CD4-positive, alpha-beta T cell treated with Interleukin-15 for 4 hours (primary cell): ENCODE measurements at places on chromosomes 12 and 14.

DNA sequence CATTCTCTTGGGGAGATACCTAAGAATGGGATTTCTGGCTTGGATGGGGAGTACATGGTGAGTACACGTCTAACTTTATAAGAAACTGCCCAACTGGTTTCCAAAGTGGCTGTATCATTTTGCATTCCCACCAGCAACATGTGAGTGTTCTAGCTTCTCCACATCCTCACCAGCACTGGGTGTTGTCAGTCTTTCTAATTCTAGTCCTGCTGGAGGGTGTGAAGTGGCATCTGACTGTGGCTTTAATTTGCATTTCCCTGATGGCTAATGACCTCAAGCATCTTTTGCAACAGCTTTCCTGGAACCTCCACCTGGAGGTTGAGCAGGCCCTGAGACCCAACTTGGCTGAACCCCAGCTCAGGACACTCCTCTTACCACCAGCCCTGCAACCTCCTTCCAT lies 17.8 kb downstream of the SELPLG start:
- DNase-seq = no peak

- peak; percentile 7 for DNase-seq
These were observed 382.4 kb downstream of the VRK1 start for GRCh38 chr14:97179573-97179972.

GRCh38 chr12:24226745-24227350 lies 277.4 kb upstream of the SOX5 start:
- DNase-seq = no peak

DNA sequence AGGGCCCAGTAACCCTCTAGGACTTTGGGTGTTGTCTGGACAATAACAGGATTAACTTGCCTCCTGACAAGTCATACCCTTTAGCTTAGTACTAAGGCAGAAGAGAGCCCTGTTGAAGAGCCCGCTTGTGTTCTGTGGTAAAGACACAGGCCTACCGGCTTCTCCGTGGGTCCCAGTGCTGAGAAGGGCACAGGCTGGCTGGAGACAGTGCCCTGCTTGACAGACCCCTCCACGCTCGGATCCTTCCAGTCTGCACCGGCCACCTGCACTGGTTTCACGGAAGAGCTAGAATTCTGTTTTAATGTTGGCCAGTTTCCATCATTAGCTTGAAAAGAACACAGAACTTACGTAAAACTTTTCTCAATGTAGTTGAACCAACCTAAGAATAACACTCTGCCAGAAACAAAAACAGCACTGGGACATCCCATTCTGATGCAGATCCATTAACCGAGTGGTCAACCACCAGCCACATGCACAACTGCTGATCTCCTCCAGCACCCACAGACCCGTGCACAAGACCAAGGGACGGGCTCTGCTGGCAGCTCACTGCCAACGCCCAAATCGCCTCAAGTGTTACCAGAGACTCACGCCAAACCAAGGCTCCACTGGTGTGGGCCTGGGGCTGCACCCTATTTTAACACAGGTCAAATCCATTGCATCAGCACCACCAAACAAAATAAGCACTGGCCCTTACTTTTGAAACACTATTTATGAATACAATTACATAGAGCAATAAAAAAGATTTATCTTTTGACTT lies 27.1 kb downstream of the ZFYVE21 start:
- DNase-seq = no peak

GRCh38 chr12:132640936-132641335 lies 22.4 kb downstream of the P2RX2 start:
- DNase-seq = no peak

- DNase-seq = no peak
These were observed 95.1 kb upstream of the COCH start for GRCh38 chr14:30779210-30779609.

DNA sequence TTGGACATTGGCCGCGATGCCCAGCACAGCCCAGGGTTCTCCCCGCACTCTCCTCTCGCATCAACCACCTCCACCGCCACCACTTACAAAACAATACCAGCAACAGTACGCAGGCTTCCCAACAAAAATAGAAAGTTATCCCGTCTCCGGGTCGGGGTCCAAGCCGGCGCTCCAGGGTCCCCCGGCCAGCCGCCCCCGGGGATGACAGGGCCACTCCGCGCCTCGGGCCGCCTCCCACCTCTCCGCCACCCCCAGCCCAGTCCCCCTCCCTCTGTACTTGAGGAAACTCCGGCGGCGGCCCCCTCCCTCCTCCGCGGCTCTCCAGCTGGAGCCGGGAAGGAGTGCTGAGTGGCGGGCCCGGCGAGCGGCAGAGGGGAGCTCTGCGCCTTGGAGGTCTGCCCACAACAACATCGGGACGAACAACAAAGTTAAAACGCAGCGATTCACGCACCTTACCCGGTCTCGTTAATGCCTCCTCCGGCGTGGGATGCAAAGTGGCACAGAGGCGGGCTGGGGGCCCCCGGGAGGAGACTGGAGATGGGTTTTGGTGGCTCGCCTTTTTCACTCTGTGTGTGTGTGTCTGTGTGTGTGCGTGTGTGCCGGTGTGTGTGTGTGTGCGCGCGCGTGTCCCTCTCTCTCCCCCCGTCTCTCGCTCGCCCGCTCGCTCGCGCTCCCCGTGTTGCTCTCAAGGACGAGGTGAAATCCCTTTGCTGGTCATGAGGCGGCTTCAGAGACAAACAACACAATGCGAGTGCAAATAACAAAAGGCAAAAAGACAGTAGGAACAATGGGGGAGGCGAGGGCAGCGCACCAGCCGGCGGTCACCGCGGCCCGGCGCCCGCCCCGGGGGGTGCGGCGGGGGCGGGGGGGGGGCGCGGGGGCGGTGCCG lies 386.8 kb downstream of the BCAT1 start:
- no peak for DNase-seq

GRCh38 chr14:37270629-37271028 lies 72.9 kb downstream of the MIPOL1 start:
- no peak for DNase-seq

- no peak for DNase-seq
These were observed 592 bp upstream of the USP15 start for GRCh38 chr12:62259631-62259992.

GRCh38 chr12:69896653-69897381 lies 71.8 kb downstream of the MYRFL start:
- no peak for DNase-seq

- DNase-seq = no peak
These were observed 41.8 kb downstream of the CACNA1C start for GRCh38 chr12:2094597-2094996.

GRCh38 chr14:100076606-100077005 lies 11.4 kb downstream of the EVL start:
- DNase-seq = no peak

- DNase-seq = no peak
These were observed 11.8 kb upstream of the POLR3B start for GRCh38 chr12:106345746-106346145.

DNA sequence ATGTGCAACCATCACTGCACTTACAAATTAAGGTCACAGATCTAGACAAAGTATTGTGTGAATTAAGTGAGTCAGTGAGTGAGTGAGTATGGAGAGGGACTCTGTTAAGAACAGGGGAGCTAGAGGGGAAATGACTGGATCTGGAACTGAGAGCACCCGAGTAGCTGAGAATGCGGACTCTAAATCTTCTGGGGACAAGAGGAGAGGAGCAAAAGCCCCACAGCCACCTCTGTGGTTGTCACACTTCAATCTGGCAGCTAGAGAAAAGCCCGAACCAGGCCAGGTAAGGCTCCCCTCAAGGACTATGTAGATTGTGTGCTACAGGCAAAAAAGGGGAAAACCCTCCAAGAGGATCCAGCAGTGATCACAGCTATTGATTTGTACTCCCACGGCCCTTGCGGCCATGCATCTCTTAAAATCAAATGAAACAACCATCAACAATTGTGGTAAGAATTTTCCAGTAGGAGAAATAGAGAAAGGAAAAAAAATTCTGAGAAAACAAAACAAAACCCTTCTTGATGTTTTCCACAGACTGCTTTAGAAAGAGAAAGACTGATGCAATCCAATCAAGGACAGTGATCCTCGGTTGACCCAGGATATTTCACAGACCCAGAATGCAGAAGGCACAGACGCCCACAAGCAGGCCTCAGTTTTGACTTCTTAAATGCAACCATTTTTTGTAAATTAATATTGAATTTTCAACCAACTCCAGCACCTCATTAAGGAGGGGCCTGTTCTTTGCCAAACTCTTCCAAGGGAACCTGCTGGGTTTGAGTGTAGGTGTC lies 109.6 kb downstream of the SLC38A6 start:
- DNase-seq = no peak

GRCh38 chr12:4268329-4269181 lies 5.0 kb upstream of the CCND2 start:
- DNase-seq = peak; percentile 50

DNA sequence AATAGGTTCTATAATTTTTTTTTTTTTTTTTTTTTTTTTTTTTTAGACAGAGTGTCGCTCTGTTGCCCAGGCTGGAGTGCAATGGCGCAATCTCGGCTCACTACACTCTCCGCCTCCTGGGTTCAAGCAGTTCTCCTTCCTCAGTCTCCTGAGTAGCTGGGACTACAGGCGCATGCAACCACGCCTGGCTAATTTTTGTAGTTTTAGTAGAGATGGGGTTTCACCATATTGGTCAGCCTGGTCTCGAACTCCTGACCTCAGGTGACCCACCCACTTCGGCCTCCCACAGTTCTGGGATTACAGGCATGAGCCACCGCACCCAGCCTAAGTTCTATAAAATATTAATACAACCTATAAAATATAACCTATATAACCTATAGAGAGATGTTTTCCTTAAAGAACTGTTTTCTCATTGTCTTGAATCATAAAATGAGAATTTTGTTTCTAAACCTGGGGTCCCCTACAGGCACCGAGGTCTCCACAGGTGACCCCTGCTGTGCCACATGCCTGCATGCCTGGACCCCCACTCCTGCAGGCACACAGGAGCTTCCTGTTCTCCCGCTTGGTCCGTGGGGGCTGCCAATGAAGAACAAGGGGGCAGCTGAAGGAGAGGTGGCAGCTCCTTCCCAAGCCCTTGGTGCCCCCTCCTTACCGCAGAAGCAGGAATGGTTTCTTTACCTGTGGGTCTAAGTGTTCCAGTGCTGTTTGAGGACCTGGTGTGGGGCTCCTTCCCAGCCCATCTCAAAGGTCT lies 70.9 kb upstream of the ZFP36L1 start:
- DNase-seq = no peak

DNA sequence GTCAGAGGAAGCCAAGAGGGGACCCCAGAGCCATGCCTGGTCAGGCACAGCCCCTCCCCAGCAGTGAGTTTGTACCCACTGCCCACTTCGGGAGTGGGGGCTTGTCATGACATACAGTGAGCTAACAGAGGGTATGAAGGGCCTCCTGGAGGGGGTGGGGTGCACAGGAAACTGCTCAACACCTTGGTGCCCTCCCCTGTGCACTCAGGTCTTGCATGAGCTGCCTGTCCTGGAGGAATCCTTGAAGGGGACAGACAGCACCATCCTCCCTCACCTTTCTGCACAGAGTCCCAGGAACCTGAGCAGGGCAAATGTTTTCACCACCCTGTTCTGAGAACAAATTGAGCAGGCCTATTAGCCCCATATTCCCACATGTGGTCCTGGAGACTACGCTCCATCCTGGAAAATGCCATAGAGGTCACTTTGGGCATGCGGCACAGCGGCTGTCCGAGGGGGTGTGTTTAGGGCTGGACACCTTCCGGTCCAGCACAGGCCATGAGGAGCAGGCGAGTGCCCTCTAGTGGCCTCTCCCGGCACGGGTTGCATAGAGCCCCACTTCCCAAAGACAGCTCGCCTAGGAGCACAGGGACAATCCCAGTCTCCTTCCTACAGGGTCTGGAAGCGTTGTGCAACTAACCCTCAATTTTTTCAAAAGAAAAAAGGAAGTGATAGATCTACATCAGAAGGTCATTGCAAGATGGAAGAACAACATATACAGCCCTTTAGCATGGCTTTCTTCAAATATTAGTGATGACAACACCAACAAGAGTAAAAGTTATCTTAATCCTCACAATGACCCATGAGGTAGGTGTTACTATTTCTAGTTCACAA lies 31.9 kb upstream of the ZFP36L1 start:
- peak; percentile 32 for DNase-seq

DNA sequence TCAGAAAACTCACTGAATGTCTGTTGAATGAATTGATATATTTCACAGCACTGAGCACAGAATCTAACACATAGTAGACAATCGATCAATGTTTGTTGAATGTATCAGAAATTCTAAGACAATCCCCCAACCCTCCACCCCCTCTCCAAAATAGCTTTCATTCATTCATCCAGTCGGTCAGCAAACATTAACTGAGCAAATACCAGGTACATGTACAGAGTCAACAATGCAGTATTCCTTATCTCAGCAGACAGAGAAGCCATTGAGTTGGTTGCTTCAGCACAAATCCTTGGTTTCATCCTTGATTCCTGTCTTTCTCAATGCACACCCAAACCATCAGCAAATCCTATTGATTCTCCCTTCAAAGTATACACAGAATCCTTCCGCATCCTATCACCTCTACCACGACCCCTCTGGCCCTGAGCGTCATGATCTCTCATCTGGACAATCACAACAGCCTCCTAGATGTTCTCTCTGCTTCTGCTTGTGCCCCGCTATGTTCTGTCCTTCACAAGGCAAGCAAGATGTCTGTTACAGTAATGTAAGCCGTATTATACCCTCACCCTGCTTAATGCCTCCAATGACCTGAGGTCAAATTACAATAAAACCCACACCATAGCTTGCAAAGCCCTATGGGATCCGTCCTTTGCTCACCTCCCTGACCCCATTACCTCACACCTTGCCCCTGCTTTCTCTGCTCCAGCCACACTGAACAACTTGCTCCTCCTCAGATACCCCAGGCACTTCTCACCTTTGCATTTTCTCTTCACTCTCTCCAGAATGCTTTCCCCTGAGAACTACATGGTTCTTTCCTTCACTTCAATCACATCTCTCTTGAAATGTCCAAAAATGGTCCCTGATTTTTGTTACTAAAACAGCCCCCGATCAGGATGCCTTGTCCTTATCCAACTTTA lies 738.1 kb upstream of the TBX3 start:
- DNase-seq = no peak

- no peak for DNase-seq
These were observed 65.6 kb upstream of the RPL10L start for GRCh38 chr14:46717211-46717610.

DNA sequence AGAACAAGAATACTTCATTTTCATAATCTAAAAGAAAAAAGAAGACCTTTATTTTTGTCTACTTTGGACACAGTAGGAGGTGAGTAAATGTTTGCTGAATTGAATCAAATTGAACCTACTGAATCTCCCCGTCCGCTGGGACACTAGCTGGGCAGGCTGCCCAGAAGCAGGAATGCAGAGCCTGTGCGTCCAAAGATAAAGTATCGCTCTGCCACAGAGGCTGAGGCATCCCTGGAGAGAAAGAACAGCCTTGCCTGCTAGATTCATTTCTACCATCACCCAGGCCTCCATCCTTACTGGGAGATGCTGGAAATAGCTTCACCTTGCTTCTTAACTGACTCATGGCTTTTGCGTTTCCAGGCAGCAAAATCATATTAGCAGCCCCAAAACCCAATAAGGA lies 64.1 kb upstream of the TSPAN11 start:
- no peak for DNase-seq

DNA sequence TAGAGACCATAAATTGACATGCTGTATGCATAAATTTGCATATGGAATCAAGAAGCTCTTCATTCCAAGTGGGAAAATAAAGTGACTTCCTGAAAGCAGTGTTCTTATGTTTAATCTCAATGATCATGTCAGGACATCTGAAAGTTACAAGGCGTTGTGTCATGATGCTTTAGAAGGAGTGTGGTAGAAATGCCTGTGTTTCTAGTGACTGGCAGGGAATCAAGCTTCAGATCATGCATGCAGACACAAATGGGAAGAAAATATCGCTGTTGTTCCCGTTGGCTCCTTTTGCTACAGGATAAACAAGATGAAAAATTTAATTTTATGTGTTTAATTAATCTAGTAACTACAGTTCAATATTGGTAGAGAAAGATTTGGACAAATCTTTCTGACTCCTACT lies 298.1 kb upstream of the SYT1 start:
- no peak for DNase-seq
